ENCODE measurements at places on chromosomes 16 and 17.

DNA sequence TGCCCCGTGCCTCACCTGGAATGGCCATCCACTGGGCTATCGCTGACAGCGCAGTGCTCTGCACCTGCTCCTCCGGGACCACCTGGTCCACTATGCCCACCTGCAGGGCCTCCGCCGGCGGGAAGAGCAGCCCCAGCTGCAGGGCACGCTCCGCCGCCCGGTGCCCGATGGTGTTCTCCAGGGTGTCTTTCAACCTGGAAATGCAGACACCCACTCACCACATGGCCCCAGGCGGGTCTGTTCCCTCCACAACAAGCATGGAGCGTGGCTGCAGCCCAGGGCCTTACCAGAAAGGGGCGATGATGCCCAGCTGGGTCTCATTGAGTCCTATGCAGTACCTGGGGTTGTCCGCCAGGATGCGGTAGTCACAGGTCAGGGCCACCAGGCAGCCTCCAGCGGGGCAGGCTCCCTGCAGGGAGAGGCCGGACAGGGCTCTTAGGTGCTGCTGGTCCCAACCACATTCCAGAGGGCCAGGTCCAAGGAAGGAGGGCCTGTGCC lies 6.8 kb downstream of the DNASE1L2 start:
- DNase-seq: peak; percentile 32

DNA sequence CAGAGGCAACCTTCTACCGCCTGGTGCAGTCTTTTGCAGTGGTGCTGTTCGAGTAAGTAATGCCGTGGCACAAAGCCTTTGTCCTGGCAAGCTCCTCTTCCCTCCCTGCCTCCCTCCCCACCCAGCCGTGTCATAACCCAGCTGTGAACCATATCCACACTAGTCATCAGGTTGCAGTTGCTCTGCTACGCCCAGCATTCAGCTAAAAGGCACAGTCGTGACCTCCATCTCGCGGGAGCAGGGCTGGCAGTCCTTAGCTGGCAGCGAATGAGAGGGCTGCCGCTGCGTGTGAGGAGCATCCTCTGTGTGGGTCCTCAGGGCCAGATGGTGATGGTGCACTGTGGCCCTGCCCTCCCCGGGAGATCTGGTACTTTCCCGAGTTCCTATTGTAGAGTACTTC lies 39.3 kb downstream of the CIBAR2 start:
- DNase-seq: no peak

DNA sequence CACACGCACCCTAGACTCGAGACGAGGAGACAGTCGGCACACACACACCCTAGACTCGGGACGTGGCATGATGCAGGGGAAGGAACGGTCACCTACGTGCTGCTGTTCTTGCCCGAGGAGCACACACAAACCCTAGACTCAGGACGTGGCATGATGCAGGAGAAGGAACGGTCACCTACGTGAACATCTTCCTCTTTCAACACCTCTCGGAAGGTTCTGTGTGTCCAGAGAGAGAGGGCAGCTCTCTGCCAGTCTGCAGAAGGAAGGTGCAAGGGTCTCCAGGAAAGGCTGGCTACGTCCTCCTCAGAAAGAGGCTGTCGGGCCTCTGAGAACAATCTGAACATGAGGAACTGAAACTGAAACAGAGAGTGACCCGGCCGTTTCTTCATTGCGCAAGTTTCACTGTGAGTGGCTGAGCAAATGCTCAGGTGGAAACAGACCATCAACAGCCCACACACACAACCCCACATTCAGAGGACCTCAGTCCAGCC lies 43.4 kb downstream of the ZNF276 start:
- peak; percentile 10 for DNase-seq

DNA sequence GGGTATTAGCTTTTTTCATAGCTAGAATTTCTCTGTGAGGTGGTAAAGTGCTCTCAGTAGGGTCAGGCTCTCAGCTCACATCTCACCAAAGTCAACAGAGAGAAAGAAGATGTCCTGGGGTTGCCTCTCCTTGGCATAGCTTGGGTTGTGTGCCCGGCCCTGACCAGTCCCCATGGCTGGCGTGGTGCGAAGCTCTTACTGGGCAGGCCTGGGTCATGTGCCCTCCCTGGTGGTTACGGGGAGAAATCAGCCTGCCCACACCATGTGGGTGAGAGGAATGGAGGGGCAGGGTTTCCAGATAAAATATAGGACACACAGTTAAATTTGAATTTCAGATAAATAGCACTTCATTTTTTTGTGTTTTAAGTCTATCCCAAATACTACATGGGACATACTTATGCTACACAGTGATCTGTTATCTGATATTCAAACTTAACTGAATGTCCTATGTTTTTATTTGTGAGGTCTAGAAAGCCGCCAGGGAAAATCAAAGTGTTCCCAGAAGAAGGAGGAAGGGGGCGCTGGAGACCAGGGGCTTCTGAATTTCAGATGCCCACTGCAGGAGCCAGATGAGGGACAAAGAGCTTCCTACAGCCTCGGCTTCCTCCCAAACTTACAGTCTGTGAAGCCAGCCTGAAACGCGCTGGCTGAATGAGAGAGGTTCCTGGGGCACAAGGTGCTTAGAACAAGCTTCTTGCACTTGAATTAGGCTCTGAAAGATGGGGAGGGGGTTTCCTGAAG lies 45.4 kb downstream of the NKD1 start:
- DNase-seq: peak; percentile 66

DNA sequence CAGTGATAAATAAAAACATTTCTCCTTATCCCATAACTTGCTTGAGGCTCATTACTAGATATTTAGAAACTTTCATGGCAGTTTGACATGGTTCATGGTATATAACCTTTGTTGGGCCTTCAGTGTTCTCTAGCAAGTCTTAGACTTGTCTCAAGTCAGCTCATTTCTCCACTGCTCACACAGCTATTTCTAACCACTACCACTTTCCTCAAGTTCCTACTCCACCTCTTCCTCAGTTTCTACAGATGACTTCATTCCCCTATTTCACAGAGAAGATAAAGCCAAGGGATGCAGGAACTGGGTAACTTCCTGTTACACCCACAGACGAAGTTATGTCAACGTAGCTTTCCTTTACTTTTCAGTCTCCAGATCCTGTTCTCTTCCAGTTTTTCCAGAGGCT lies 23.2 kb downstream of the NLK start:
- no peak for DNase-seq

- DNase-seq: peak; percentile 32
Measured at GRCh38 chr17:7705269-7706255, 560 bp downstream of the EFNB3 start.

- no peak for DNase-seq
Measured at GRCh38 chr16:67928147-67928546, 3.5 kb downstream of the CTRL start.

DNA sequence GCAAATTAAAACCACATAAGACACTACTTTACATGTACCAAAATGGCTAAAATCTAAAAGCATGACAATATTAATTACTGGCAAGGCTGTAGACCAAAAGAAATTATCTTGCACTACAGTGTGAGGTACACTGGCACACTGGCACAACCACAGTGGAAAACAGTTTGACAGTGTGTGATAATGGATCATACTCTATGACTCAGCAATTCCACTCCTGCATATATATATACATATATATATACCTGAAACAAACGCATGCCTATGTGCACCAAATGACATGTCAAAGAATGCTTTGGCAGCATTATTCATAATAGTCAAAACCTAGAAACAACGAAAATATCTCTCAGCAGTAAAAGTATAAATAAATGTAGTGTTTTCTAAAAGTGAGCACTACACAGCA lies 4.6 kb upstream of the DYNLRB2 start:
- no peak for DNase-seq

GRCh38 chr16:84804326-84804725 lies 15.5 kb upstream of the CRISPLD2 start:
- DNase-seq: no peak

- no peak for DNase-seq
Measured at GRCh38 chr16:11966173-11966572, 1.2 kb downstream of the TNFRSF17 start.

DNA sequence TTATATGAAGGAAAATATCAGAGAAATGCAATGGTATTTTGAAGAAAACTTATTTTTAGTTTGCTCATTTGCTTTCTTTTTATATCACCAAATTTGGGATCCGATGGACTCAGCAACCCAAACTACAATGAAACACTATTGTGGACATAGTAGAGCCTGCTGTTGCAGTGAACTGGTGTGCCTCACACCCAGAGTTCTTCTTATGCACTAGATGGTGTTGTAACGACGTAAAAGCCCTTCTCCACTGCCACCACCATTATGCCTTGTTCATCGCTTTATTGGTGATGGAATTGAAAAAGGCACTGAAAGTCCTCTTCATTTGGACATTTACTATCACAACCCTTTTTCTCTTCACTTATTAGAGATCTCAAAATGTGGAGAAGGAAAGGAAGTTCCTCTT lies 381.3 kb downstream of the CDH8 start:
- DNase-seq: no peak

- DNase-seq: no peak
Measured at GRCh38 chr17:15447928-15448579, 19.4 kb downstream of the CDRT4 start.

DNA sequence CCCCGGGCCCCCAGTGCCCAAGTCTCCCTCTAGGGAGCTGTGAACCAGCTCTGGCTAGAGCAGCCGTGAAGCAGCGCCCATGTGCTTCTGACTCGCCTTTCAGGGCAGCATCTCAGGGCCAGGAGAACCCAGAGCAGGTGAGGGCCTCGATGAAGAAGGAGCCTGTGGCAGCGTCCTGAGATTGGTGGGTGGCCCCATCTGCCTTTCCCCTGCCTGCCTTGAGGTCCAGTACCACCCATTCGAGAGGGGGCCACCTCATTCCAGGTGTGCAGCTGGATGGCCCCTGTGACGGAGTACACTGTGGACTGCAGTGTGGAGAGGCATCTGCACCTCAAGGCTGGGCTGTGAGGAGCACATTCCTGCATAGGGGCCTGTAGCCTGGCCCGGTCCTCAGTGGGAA lies 167.3 kb upstream of the ZNF267 start:
- DNase-seq: no peak

DNA sequence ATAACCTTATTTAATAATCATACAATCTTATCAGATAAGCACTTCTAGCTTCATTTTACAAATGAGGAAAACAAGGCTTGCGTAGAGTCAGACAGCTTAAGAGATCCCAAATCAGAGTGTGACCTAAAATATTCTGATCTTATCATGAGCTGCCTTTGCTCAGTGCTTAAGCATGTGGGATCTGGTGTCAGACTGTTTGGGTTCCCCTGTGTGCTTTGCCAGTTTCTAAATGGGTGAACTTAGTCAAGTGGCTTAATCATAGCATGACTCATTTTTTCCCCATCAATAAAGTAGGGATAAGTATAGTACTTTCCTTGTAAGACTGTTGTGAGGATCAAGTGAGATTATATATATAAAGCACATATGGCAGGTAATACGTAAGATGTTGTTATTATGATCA lies 612.6 kb upstream of the C16orf82 start:
- DNase-seq: no peak

- no peak for DNase-seq
Measured at GRCh38 chr16:86906623-86907022, 328.3 kb downstream of the FOXL1 start.

GRCh38 chr16:79595231-79595641 lies 5.3 kb downstream of the MAF start:
- DNase-seq: no peak

DNA sequence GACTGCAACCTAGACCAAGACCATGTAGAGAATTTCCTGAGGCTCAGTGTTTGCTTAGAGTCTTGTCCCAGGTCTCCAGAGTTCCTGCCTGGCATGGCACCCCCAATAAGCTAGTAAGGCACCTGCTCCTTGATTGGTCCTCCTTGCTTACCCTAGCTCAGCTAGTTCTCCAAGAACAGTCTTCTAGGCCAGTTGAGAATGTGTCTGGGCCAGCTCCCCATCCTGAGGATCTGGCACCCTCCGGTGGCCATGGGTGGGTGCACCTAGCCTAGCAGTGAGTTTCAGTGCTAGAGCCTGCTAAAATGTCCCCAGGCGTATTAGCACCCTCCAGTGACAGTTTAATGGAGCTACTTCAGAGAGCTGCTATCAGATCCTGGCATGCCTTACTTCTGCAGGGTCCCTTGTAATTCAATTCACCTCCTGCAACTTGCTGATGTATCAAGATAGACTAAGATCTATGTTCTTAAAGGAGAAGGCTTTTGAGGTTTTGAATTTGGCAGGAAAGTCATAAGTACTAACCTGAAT lies 44.4 kb upstream of the MED13 start:
- DNase-seq: peak; percentile 89

DNA sequence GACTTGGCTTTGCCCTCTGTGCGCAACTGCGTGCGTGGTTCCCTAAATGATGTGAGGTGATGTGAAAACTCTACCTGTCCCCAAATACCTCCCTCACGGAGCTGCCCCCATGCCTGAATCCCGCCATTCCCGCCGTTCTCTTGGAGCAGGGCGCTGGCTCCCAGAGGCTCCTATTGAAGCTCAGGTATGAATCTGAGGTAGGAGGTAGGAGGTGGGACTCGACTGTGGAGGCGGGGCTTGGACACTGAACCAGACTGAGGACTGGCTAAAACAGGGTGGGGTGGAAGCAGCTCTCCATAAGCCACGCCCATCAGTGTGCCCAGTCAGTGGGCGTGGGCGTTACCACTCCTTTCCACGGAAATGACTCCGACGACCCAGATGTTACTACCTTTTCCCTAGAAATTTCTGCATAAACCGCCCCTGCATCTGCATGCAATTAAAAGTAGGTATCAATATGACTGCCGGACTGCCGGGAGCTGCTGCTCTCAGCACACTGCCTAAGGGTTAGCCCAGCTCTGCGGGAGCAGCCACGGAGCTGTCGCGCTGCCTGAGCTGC lies 41.0 kb downstream of the FOXL1 start:
- DNase-seq: no peak

DNA sequence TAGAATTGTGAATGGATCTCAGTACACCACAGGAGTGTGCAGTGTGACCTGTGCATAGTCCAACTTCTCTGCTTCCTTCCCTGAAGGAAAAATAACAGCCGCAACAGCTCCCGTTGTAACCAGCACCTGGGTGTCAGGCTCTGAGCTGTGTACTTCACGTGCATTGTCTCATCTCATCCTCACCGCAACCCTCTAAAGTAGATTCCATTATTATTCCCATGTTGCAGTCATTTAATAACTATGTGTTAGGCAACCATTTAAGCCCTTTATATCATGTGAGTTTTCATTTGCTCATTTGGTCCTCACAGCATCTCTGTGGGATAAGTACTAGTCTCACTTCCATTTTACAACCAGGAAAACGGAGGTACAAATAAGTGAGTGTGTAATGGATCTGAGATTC lies 247.0 kb upstream of the MAF start:
- no peak for DNase-seq

- DNase-seq: no peak
Measured at GRCh38 chr17:74393346-74393942, 26.1 kb downstream of the GPR142 start.

GRCh38 chr17:72710834-72711233 lies 381.7 kb downstream of the SLC39A11 start:
- DNase-seq: no peak

GRCh38 chr16:72066747-72067146 lies 3.7 kb downstream of the HPR start:
- DNase-seq: peak; percentile 45

DNA sequence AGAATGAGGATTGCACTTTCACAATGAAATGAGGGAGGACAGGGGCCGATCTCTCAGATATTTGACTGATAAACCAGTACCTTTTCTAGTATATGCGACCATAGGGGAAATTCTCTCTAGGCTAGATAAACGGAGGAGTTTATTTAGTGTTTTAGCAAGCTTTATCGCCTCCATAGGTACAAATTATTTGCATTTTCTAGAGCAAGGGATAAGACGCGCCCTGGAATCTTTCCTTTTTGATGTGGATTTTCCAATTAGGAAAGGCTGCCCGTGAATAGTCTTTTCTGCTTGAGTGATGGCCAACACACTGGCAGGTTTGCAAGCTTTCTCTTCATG lies 351 bp upstream of the GDPD1 start:
- no peak for DNase-seq

GRCh38 chr16:84699712-84700445 lies at the start of gene USP10:
Gene USP10, plus strand, starts transcription at chr16:84700000. Its CDS starts 91 bp downstream, at chr16:84700091.
- DNase-seq: peak; percentile 100
